ENCODE measurements at places on chromosomes 4 and X.
A peak's percentile ranks its signal among the peaks of the same experiment; 100 is the strongest.

- no peak for DNase-seq
These were observed 140.7 kb downstream of the BTC start for GRCh38 chr4:74653331-74654229.

- DNase-seq, result peak; percentile 36
These were observed 161.2 kb downstream of the EFNB1 start for GRCh38 chrX:68989865-68990606.

DNA sequence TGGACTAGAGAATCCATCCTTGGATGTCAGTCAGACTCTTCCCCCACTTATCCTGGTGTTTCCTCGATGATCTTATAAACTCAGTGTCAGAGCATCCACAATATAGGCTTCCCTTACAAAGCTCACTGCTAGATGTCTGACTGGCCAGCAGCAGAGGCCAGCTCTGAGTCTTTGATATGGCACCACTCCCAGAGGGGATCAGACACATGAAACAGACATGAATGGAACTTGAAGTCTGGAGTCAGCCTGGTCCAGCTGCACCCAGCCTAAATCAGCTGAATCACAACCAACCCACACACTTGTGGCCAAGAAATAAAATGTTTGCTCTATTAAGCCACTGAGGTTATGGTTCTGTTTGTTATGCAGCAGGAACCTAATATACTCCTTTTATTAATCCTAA lies 129.6 kb upstream of the MED14 start:
- DNase-seq, result peak; percentile 91

- DNase-seq, result no peak
These were observed 315.3 kb upstream of the FGF13 start for GRCh38 chrX:139026811-139027210.

DNA sequence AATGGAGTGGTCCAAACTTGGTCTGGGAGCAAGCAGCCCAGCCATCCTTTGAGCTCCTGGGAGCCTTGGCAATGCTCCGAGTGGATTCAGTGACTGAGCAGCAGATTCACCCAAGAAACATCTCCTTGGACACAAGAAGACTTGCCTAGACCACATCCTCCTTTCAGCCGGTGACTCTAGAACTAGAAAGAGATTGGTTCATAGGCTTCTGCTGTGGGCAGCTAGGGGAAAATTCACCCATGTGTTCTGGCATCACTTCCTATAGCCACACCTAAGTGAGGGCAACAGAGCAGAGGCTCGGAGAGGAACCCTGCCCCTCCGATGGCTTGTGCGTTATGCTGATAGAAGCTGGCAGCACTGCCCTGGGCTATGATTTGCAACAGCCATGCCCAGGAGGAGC lies 16.0 kb downstream of the ZNF275 start:
- no peak for DNase-seq

DNA sequence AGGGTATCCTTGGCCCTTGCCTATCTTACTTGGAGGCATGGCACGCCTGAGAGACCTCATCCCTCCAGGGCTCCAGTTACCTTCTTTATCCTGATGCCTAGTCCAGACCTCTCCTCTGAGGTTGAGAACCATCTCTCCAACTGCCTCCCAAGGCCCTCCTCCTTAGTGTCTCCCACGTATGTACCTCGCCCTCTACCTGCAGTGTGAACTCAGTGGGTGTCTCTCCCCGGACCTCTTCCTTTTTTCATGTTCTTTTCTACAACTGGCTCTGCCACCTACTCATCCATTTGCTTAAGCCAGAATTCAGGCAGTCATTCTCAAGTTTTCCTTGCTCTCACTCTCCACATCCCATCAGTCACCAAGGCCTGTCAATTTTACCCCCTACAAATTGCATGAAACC lies 16.6 kb downstream of the RPS4X start:
- DNase-seq, result no peak

DNA sequence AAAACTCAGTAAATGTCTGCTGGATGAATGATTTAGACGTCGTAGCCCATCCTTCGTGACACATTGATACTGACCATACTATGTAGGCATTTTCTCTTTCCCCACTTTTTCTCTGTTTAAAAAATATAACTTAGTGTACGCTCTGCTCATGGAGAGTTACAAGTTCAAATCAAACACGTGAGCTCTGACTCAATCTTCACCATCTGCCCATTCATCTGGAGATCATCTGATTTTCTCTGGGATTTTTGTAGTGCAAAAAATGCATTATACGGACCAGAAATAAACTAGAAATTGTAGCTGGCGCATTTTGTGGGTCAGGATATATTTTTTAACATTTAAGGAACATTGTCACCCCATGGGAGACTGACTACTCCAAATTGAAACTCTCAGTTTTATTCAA lies 124.7 kb upstream of the FAM9B start:
- no peak for DNase-seq

DNA sequence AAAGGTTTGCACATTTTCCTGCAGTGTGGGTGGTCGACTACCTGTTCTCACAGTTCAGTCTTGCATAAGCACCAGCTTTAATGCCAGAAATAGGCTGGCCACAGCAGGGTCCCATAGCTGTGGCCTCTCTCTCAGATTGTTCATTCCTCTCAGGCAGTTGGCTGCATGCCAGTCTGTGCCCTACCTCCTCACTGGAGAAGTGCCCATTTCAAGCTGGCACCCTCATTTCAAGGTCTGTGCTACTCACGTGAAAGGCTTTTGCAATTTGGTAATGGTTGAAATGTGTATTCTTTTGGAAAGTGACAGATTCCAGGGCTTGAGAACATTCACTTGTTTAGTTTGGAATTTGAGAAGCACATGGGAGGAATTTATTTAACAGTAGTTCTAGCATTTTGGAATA lies 28.9 kb upstream of the MTMR1 start:
- DNase-seq, result no peak

- DNase-seq, result peak; percentile 93
These were observed 65.6 kb downstream of the RAB40A start for GRCh38 chrX:103453655-103454054.

DNA sequence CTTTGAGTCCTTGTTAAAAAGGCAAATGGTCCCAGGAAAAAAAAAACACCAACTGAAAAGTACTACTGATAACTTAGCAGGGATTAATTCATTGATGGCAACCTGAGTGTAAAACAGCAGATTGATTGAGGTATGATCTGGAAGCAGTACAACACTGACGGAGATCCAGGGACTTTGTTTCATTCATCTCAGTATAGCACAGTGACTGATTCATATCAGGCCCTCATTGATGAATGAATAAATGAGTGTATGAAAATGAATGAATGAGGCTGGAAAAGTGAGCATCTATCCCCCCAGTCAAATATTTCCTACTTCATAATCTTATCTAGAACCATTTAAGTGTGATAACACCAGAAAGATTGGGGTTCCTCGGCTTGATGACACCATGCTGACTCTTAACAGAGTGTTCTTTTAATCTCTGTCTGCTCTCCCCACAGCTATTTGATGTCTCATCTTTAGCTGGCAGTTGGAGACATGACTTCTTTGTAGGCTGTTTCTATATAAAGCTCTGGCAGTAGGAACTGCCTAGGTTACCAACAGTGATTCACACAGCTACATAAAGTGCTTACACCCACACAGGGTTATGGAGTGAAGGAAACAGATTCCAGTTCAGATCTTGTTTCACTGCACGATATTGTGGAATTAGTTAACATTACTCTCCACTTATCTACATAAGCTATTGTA lies 18.6 kb upstream of the RNF128 start:
- DNase-seq, result peak; percentile 90

DNA sequence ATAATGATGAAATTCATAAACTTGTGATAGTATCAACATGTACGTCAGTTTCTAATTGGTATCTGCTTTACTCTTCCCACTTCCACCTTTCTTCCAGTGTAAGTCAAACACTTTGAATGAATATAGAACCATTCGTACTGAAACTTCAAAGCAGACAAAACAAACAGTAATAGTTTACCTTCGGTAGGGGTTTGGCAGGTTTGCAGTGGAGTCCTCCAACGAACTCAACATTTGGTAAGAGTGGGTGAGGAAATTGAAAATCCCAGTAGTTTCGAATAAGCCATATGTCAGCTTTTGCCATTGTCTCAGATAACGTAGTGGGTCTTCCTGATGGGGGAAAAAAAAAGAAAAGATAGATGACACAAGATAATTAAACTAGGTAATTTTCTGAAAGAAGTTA lies 2.2 kb downstream of the UGT2B4 start:
- no peak for DNase-seq

DNA sequence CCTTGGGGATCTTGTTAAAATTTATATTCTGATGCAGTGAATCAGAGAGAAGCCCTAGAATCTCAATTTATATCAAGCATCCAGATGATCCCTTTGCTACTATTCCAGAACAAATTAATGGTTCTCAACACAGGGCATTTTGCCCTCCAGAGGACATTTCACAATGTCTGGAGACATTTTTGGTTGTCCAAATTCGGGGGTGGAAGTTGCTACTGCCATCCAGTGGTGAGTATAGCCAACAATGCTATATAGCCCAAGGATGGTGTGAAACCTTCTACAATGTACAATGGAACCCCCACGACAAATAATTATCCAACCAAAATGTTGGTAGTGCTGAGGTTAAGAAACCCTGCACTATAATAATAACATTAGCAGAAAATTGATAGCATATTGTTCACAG lies 2440.0 kb downstream of the PCDH7 start:
- DNase-seq, result peak; percentile 13

GRCh38 chr4:140372751-140373327 lies 607 bp upstream of the SCOC start:
- DNase-seq, result peak; percentile 21

- DNase-seq, result no peak
These were observed 7.2 kb downstream of the GTPBP6 start for GRCh38 chrX:311156-312129.

- DNase-seq, result peak; percentile 77
These were observed 750 bp downstream of the TMEM129 start for GRCh38 chr4:1720163-1720983.

GRCh38 chrX:100410901-100411801 lies 1.1 kb upstream of the PCDH19 start:
- DNase-seq, result no peak

DNA sequence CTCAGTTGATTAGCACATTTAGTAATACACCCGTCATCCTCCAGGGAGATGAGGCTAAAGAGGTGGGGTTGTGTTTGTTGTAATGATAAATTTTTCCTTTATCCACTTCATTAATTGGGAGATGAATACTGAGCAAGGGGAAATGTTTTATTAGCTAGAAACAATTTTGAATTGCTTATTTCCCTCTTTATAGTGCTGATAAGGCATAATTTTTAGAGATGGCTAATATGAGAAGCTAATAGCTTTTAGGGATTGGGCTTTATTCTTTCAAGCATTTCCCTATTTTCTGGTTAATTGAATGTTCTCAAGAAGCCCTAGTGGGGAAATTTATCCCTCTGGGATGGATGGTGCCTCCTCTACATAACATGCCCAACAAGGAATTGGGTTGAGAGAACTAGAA lies 365.2 kb upstream of the IGFBP7 start:
- no peak for DNase-seq

DNA sequence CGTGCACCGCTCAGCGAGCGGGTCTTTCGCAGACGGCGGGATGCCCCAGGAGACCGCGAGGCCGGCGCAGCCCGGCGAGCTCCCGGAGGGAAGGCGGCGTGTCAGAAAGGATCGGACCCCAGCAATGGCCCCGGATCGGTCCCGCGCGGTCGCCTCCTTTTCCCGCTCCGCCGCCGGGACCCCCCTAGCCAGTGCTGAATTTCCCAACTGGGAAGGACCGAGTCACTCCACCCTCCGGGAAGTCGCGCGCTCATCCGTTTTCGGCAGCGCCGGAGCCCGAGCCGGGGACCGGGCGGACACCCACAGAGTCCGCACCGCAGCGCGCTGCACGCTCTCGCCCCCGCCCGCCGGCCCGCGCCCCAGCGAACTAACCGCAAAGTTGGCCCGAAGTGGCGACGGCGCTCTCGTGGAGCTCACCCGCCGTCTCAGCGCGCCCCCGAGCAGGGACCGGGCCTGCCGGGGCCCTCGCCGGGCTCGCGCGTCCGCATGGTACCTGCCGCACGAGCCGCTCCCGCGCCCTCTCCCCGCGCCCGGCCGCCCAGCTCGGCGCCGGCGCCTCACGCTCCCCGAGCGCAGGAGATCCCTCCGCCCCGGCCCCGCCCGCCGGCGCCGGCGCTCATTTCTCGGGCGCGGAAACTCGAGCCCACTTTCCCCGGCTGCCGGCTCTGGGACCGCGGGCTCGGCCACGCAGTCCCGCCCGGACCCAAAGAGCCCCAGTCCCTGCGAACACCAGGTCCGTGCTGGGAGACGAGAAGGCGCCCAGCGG lies at the start of gene FAT1:
FAT1 (minus strand) TSS at position 565 of the 766 bp plus-strand sequence. CDS start 14,029 bp downstream, outside the sequence.
- DNase-seq, result peak; percentile 88
